IPS-NIHi11 (cell line): ENCODE measurements at places on chromosomes 16 and 17.

DNA sequence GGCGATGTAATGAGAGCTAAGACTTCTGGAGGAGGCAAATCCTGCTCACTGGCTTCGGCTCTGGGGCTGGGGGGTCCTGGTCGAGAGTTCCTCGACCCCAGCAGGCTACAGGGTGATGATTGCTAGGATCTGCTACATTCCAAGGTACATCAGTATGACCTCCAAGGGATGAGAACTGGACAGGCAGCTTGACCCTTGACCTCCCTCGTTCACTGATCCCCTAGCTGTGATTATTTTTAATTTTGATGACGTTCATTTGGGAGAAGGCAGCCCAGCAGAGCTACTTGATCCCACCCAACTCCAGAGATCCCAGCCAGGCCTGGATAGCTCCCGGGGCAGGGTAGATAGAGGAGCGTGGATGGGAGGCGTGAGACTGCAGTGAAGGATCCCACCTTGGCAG, 242.3 kb downstream of the MAF start:
- DNase-seq = no peak

DNA sequence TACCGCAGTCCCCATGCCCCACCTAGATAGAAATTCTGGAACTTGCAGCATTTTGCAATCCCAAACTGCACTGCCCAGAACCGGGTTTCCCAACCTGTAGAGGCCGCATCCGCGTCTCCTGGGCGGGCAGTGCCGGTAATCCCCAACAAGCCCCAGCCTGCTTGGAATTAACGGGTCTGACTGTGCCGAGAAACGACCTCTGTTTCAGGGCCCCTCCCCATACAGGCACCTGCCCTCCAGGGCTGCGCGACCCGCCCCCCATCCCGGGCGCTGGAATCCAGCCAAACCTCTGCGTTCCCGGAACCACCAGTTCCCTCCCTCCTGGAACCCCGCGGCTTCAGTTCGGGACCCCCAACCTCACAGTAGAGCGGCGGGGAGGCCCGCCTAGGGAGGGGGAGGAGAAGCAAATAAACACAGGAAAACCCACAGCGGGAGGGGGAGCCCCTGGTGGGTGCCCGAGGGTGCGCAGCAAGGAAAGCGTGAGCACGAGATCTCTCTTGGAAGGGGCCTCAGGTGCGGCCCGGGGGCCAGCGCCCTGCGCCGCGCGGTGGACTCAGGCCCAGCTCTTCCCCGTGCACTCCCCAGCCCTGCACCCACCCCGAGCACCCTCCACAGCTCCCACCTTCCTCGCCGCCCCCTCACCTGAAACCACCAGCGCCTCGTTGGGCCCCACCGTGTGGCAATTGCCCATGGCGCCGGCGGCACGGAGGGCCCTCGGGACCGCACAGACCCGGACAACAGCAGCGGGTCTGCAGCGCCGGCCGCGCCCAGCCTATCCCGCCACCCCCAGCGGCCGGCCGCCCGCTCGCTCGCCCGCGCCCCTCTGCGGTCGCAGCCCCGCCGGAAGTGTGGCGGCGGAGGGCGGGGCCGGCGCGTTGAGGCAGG, at the start of gene FLOT2:
FLOT2 (minus strand) TSS at position 850 of the 885 bp plus-strand sequence; CDS start at position 691, 159 bp downstream.
- peak; percentile 88 for DNase-seq

DNA sequence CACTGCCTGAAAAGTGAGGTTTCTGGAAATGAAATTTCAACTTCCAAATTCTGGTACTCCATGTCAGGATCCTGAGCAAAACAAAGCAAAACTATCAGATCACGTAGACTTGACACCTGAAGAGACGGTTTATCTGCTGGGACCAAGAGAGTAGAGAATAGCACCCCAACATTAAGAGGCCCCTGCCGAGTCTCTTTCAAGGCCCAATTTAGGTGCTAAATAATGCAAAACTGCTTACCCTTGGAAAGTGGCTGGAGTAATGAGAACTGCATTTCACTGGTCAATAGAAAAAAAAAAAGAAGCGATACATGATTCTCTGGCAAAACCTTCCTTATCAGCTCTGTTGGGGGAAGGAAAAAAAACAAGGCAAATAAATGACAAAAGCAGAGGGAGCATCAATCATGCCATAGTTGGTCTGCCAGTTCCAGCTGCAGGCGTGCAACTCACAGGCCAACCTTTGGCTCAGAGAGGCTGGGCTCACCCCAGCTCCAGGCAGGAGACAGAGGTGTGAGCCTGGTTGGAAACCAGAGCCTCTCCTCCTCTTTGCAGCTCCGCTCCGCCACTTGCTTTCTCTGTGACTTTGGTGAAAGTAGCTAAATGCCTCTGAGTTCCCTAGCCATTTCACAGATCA, 595.2 kb downstream of the TOX3 start:
- DNase-seq = peak; percentile 35

GRCh38 chr16:79092846-79093245, 507.7 kb downstream of the MAF start:
- no peak for DNase-seq

DNA sequence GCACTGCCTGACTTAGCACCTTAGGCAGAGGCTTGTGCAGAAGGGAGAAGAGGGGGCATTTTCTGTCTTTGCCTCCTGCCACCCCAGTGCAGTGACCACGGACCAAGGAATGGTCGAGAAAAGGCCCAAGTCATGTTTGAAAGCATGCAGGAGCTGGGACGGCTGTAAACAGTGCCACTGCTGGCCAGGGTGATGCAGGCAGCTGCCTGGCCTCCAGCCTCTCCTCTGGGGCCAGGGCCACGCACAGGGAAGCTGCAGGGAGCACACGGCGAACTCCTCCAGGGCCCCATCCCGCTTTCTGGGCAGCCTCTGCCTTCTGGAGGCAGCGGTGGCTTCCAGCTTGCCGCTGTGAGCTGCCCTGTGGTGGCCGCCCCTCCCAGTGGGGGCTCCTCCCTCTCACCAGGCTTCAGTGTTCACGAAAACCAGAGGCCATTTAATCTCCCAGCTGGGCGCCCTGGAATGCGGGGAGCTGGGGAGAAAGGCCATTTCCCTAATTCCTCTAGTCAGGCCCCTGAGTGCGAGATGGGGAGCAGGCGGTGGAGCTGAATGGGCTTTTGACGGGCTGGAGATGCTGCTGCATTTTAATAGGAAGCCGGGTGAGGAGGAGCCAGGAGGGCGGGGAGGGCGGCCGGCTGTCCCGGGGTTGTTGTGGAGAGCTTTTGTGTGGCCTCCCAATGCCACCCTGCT, 28.7 kb upstream of the DNAI2 start:
- DNase-seq = peak; percentile 76

DNA sequence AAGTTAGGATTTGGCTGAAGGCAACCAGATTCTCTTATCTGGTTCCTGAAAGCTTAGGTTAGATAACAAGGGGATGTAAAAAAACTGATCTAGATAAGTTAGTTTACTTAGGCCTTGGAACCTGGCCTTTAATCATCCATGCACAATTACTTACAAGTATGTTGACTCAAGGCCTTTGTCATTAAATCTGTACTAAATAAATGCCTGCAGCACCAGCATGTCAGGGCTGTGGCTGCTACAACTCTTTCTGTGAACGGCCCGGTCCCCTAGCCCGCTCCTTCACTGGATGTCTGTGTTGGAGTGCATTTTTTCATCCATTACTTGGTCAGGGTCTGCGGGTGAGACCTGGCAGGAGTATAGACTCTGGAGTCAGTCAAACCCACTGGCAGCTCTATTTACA, 48.4 kb upstream of the ALDH3A1 start:
- no peak for DNase-seq

GRCh38 chr16:69316595-69317034, 5.5 kb downstream of the VPS4A start:
- DNase-seq = no peak
